ENCODE measurements at places on chromosomes 1 and 21.
A peak's percentile ranks its signal among the peaks of the same experiment; 100 is the strongest.

GRCh38 chr1:23216771-23217420 lies 406 bp downstream of the HTR1D start:
- peak; percentile 44 for DNase-seq

DNA sequence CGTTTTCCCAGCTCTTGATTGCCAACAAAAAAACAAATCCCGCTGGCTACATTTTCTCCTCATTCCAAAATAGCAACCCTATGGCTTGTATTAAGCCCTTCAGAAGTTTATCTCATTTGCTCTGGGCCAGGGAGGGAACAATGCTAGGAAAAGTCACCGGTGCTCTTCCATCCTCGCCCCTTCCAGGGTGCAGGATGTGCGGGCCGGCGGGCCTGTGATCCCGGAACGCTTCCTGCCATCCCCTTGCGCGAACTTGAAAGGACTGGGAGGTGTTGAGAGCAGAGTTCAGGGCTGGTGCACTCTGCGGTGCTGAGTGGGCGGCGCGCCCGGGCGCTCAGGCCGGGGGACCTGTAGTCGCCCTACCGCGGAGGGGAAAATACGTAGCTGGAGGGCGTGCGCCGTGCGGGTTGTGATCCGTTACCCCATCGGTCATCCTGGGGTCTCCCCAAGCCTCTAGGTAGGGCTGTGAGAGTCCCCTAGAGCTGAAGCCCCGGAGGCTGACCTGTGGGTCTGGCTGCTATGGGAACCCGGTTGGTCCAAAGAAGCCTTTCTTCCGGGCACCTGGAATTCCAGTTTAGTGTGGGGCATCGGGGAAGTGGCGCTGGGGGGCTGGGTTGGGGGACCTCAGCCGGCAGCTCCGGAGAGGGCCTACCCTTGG lies 13.1 kb downstream of the NR5A2 start:
- DNase-seq, result peak; percentile 32

DNA sequence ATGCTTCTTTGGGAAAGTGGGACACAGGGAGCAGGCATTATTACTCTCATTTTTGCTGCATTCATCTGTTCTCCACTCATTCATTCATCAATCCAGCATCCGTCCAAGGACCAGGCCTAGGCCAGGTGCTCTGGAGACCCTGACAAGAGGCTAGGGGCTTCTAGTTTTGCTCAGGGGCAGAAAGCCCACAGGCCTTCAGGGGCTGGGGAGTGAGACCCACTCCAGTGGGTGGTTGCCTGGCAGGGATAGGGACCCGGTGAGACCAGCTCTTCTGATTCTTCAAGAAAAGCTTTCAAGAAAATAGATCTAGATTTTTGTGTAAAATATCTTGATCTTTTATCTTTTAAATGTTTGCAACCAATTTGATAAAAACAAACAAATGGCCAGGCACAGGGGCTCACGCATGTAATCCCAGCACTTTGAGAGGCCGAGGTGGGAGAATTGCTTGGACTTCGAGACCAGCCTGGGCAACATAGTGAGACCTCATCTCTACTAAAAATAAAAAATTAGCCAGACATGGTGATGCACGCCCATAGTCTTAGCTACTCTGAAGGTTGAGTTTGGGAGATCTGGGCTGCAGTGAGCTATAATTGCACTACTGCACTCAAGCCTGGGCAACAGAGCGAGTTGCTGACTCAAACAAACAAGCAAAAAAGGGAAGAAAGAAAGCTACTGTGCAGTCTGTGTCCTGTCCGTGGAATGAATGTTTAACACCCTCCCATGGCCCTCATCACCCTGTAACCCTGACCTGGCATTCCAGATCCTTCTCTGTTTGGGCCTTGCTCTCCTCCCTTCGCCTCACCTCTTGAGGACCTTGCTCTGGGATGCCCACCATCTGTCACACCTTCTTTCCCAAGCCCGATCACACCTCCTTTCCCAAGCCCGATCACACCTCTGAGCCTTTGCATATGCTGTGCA lies 17.3 kb upstream of the LRP8 start:
- no peak for DNase-seq

GRCh38 chr1:12285496-12286143 lies 55.8 kb downstream of the VPS13D start:
- DNase-seq, result no peak

DNA sequence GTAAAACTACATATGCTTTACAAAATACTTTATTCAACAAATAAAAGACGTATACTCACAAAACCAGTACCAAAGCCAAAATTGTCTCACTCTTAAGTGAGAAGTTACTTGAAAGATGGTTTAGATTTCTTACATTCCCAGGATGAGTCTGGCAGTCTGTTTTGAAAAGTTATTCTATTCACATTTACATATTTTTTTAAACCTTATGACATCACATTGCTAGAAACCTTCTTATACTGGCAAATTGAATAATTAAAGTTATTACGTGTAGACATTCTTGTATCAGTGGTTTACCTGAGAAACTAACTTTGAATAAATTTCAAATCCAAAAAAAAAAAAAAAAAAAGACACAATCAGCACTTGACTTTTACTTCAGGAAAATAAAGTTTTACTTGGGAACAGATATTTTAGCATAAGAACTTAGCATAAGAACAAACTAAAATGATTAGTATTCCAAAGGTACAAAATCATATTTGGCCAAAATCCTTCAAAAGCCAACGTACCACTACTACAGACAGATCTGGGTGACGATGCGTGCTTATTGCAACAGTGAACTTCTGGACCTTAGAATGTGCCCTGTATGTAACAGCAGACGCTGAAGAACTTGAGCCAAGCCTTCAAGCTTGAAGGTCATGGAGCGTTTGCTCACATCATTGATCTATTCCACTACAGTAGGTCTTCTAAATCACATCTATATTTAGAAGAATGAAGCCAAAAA lies 2.5 kb downstream of the CDC42BPA start:
- DNase-seq, result no peak

GRCh38 chr1:154867064-154867825 lies 2.8 kb downstream of the KCNN3 start:
- DNase-seq, result peak; percentile 69

GRCh38 chr1:2474933-2475371 lies 1.1 kb upstream of the PLCH2 start:
- DNase-seq, result no peak

- no peak for DNase-seq
These were observed 5.2 kb upstream of the AGPAT3 start for GRCh38 chr21:43859747-43860214.

- DNase-seq, result no peak
These were observed 32.7 kb downstream of the TUT4 start for GRCh38 chr1:52520148-52520547.

- DNase-seq, result no peak
These were observed 152.3 kb downstream of the DMRTA2 start for GRCh38 chr1:50270926-50271325.

- no peak for DNase-seq
These were observed 10.7 kb upstream of the ARHGEF11 start for GRCh38 chr1:157056269-157056668.

- DNase-seq, result no peak
These were observed 8.6 kb downstream of the E2F2 start for GRCh38 chr1:23522244-23522982.

DNA sequence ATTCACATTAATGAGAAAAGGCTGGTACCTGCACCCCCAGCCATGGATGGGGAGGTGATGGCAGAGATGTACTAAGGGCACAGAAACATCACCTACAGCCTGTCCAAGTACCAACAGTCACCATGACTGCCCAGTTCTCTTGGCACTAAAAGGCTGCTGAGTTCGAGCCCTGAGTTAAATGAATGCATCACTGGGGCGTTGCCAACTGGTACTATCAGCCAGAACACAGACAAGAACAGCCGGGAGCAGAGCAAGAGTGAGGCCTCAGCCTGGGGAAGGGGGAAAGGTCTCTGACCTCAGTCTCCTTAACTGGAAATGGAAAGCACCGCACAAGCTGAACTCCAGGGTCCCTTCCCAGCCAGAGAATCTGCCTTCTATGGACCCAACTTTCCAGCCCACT lies 60.5 kb downstream of the GLIS1 start:
- no peak for DNase-seq

GRCh38 chr1:37676281-37677142 lies 15.8 kb upstream of the CDCA8 start:
- DNase-seq, result no peak

DNA sequence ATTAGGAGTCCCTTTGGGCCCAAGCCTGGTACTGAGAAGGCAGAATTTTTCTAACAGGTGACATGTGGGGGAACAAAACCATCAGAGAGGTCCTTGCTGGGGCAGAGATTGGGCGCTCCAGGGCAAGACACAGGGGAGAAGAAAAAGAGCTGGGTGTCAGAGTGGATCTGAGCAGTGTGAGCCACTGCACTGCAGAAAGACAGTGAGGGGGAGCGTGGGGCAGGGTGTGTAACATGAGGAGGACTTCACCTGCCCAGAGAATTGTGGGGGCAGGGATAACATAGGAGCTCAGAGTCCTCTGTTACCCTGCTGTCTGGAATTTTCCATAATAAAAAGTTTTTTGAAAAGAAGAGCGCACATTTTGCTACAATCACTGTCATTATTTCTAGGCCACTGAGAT lies 25.5 kb upstream of the CSF3R start:
- DNase-seq, result no peak

- DNase-seq, result no peak
These were observed 48.6 kb downstream of the ACOT7 start for GRCh38 chr1:6345009-6345408.

- no peak for DNase-seq
These were observed 5.9 kb downstream of the PDC start for GRCh38 chr1:186454981-186455380.

DNA sequence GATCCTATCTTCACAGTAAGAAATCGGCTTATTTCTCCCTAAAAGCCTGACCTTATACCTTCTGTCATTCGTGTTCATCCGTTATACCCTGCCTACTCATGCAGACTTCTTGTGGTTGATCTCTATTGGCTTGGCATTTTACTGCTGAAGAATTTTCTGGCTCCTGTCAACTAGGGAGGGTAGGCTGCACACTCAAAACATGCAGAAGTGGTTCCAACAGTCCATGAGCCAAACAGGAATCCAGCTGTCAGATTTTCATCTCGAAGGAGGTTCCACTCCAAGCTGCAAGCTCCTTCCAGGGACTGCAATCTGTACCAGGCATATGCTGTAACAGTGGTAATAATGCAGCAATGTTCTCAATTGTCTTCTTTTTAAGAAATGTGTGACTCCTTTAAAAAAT lies 10.1 kb downstream of the DNAJC11 start:
- DNase-seq, result no peak

- DNase-seq, result no peak
These were observed 9.7 kb upstream of the HHIPL2 start for GRCh38 chr1:222557574-222557973.
